ENCODE measurements at places on chromosomes 4 and X.

DNA sequence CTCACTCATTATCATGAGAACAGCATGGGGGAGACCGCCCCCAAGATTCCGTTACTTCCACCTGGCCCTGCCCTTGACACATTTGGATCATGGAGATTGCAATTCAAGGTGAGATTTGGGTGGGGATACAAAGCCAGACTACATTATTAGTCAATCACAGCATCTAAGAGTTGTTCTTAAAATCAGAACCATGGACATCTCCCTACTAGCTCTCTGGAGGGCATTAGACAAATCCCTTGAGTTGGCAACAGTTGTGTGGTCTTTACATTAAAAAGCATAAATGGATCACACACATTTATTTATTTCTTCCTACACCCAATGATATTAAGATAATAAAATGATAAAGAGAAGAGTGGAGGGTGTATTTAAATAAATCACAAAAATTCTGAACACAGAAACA is 262.8 kb upstream of the VCX start:
- no peak for DNase-seq

- no peak for DNase-seq
Observed at GRCh38 chr4:62250100-62250499, 1050.0 kb downstream of the ADGRL3 start.

DNA sequence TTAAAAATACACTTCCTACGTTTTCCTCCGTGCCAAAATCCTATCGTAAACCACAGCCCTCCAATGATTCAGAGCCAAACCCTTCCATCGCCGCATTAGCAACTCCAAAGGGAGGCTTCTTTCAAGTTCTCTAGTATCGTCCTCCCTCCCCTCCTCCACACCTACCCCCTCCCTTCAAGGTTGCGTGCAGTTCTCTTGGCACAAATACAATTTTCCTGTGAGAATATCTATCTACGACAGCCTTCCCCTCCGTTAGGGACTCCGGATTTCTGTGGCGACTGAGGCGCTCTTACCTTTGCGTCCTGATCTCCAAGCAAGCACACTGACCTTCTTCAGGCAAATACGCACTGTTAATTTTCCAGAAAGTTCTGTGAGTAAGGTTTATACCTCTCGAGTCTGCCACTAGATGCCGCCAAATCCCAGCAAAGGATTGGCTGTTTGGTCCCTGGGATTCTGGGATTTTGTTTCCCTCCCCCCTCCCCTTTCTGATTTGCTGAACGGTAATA is 1.2 kb upstream of the MORF4L2 start:
- DNase-seq, result peak; percentile 73

DNA sequence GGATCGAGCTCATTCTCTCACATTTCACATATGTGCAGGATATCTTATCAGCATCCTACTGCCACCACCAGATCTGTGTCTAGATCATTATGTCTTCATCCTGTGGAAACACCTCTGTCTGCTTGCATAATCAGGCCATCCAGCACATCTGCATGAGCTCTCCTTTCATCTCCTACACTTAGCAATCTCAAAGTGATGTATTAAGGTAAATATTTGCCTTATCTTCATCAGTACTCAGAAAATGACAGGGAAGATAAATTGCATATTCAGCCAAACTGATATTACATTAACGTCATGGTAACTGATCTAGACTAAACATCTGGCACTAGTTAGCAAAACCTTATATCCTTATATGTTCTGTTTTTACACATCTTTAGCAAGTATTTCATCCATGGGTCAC is 207.3 kb upstream of the PABPC4L start:
- DNase-seq, result no peak

GRCh38 chr4:123093236-123093635 is 170.8 kb upstream of the NUDT6 start:
- DNase-seq, result no peak

- DNase-seq, result no peak
Observed at GRCh38 chr4:24988776-24989175, 42.0 kb downstream of the LGI2 start.
